ENCODE measurements at places on chromosomes 12 and 14.

GRCh38 chr12:120368789-120369602 is at the start of gene MSI1:
Gene MSI1 (minus strand): TSS chr12:120369164. CDS start chr12:120369091, 73 bp downstream.
- DNase-seq, result peak; percentile 30

DNA sequence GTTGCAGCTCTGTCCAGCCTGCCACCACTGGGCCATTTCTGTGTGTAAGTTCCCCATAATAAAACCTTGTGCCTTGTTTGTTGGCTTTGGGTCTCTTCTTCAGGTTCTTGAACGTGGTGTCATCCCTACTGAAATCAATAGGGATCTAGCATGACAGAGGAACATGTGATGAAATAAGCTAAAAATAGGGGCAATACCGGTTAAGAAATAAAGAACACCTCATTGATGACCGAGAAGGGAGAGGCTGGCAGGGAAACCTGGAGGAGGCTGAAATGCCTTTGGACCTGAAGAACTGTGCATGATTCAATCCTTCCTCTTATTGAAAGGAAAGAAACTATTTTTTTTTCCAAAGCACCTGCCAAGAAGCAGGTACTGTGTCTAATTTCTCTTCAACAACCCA is 172.3 kb downstream of the PPM1H start:
- DNase-seq, result no peak

DNA sequence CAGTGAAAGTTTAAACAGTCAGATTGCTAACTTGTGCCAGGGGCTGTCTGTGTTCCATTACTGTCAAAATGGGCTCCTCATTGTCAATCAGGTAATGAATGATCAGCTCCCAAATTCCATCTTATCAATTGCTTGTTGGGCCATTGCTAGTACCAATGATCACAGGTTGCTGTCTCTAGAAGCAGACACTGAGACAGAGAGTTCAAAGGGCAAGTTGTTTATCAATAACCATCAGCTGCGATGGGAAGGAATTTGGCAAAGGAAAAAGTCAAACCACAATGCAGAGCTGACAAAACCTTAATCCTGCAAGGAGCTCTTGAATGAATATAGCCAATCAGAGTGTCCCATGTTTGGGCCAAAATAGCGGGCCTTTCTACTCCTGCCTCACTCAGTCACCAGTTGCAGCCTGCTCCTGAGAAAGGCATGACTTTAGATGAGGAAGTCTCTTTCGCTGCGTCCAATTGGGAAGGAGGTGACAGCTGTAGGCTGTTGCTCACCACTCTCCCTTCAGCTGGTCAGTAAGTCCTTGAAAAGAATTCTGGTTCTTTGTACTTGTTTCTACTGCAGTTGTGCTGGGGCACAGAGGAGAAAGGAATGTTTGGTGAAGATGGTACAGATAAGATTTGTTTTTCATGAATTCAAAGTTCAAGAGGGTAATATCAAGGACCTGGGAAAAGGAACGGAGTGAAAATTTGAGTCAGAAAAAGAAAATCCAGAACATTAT is 179.2 kb upstream of the PDE3A start:
- no peak for DNase-seq

DNA sequence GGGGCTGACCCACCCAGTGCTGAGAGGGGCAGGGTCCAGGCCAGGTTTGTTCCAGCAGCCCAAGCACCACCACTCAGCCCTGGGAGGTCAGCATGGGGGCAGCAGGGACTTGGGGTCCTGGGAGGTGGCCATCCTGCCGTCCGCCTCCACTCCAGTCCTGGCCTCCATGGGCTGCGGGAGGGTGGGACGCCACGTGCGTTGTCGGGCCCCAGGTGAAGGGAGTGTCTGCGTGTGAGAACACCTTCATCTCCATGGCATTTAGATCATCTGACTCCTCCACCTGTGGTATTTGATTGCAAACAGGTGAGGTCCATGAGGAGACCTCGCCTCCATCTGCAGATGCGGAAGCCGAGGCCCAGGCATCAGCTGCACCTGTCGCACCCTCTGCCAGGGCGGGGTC is 44.1 kb downstream of the FBRSL1 start:
- no peak for DNase-seq

GRCh38 chr12:66270613-66271012 is 31.7 kb upstream of the HELB start:
- DNase-seq, result no peak

DNA sequence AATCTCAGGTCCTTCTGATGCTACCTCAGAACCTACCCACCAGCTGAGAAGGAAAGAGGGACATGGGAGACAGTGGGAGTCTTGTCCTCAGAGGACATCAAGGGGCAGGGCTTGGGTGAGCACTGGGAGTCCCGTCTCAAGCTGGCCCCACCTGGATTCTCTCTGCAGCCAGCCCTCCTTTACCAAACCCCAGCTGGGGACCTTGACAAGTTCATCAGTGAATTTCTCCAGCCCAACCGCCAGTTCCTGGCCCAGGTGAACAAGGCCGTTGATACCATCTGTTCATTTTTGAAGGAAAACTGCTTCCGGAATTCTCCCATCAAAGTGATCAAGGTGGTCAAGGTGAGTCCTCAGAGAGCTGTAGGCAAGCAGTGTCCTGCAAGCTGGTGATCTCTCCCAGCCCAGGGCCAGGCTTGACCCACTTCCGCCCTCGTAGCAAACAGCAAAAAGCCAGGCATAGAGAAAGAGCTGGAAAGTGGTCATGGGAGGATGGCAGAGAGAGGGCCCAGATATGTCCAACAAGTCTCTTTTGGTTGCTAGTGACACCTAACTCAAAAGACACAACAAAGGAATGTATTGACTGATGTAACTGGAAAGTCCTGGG is 14.2 kb upstream of the OAS2 start:
- DNase-seq, result no peak

GRCh38 chr12:67991158-67991557 is 1.9 kb downstream of the IFNG-AS1 start:
- no peak for DNase-seq

- DNase-seq, result no peak
Measured at GRCh38 chr12:114852976-114853529, 169.1 kb upstream of the TBX3 start.

DNA sequence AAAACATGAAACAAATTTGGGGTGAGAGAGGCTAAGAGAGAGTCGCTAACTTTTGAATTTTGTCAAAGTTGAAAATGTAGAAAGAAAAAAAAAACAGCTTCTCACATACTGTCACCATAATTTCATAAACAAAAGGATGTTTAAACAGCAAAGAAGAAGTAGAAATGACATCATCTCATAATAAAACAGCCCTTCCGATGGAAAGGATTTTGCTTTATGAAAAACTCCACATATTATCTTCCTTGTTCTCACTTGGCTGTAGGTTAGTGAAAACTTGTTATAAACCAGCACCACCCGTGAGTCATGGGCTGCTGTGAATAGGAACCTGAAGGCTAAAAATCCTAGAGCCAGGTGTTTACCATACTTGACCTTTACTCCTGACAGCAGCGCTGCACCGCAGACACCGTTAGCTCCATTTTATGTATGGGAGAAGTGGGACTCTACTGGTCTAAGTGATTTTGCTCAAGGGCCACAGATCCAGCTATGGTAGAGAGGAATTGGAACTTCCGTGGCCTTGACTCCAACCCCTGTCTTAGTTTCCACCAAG is 63.0 kb upstream of the VRK1 start:
- no peak for DNase-seq

- DNase-seq, result no peak
Measured at GRCh38 chr14:51328772-51329353, 88.8 kb downstream of the TMX1 start.

DNA sequence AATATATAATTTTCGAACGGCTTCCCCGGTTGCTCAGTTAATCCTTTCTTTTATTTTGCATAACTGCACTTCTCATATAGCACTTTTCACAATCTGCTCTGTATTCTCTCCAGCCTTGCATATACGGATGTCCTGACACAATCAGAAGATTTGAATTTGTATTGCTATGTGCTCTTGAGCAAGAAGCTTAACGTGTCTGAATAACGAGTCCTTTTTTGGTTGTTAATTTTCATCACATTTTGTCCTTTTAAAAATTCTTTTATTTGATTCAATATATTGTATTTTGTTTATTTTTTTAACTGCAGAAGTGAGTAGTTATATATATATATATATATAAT is 17.6 kb downstream of the A2M start:
- DNase-seq, result no peak

- DNase-seq, result no peak
Measured at GRCh38 chr14:101879529-101880336, 84.6 kb upstream of the DYNC1H1 start.

DNA sequence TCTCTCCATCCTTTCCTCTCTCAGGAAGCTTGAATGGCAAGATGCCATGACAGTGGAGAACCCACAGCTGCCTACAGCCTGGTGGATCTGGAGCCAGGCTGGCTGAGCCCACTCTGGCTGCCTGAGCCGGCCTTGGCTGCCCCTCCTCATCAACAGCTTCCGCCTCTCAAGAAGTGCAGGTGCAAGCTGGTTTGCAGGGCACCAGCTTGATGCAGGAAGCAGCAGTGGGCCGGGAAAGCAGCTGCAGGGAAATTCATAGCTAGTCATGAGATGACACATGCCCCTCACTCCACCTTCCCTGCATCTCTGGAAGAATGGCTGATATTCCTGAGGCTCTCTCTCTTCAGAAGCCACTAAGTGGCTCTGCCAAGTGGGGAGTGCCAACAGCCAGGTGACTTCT is 289.1 kb downstream of the RPS29 start:
- DNase-seq, result no peak

- DNase-seq, result no peak
Measured at GRCh38 chr12:1779783-1780182, 40.6 kb upstream of the LRTM2 start.

DNA sequence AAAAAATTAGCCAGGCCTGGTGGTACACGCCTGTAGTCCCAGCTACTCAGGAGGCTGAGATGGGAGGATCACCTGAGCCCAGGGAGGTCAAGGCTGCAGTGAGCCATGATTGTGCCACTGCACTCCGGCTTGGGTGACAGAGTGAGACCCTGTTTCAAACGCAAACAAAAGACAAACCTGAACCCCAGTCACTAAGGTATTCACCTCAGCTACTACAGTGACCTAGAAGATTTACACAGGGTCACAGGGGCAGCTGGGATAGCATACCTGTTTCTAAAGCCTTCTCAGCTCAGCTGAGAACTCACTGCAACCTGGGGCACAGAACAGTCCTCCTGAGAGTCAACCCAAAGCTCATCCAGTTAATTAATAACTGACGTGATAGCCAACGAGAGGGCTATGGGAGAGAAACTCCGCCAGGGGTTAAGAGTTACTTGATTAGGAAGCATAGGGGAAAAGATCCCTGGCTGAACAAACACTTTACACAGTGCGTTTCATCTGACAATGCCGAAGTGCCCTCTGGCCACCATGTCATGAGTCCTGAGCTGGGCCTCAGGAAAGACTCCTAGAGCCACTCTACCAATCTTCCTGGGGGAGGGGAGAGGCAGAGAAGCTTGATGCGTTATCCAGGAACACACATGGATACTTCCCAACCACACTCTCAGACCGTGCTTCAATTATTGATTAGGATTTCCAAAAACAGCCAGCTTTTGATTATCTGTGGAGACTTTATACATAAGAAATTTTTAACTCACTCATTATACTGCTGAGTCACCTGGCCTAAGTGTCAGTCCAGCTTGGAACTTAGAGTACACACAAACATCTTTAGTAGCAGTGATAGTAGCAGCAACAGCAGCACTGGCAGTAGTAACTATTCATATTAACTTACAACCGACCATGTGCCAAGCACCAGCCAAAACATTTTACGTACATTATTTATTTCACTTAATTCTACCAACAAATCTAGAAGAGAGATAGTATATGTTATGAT is 48.2 kb downstream of the FOXN3 start:
- no peak for DNase-seq

- DNase-seq, result no peak
Measured at GRCh38 chr12:93379326-93379980, 1.7 kb downstream of the NUDT4 start.
